ENCODE measurements at places on chromosomes 4 and X.
A peak's percentile ranks its signal among the peaks of the same experiment; 100 is the strongest.

DNA sequence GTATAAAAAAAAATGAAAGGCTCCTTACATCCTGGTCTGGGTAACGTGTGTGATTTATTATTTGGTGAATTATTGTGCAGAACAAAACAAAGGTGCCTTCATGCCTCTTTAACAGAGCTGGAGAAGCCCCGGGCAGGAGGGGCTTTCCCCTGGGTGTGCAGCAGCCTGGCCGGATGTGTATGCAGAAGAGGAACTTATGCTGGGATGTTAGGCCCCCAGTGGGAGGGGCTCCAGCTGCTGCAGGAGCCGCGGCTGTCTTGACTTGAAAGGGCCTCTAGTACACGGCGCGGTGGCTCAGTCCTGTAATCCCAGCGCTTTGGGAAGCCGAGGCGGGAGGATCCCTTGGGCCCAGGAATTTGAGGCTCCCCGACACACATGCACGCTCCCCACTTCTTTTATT is 16.0 kb downstream of the CCNQ start:
- peak; percentile 15 for DNase-seq

- DNase-seq: no peak
Measured at GRCh38 chr4:37477126-37477525, 209.1 kb downstream of the RELL1 start.

- DNase-seq: no peak
Measured at GRCh38 chr4:83552924-83553323, 17.0 kb downstream of the GPAT3 start.

DNA sequence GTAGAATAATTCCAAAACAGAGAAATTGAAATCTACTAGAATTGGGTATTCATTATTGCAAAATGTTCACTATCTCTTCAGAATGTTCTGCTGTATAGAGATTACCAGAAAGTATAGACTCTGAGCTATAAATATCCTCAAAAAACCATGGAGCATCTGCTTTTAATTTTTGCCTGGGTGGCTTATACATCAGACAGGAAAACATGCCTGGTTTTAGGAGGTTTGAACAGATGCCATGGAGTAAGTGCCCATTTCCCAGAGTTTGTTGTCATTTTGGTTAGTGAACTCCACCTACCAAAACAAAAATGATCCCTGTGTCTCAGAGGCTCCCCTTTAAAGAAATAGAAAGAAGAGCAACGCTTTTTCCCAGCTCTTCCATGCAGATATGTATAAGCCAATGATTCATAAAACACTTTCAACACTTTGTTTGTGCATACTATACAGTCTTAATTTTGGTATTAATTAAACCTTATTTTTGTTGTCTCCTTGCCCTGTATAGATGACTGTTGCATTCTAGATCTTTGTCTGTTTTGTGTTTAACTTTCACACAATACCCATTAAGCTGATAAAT is 68.7 kb downstream of the MEPE start:
- no peak for DNase-seq

DNA sequence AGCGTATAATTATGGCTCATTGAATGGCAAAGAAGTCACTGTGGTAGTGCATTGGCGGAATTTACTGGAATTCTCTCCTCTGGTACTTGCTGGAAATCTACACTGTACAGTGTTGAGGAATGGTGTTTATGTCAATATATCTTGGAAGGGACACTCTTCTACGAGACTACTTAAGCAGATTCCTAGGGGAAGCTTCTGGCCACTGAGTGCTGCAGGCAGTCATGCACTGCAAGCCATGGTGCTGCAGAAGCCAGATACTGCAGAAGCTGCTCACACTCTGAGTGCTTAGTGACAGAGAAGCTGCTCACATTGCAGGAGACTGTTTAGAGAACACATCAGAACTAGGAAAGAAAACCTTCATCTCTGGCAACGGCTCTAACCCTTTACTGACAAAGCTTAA is 725.0 kb downstream of the CCSER1 start:
- DNase-seq: no peak

DNA sequence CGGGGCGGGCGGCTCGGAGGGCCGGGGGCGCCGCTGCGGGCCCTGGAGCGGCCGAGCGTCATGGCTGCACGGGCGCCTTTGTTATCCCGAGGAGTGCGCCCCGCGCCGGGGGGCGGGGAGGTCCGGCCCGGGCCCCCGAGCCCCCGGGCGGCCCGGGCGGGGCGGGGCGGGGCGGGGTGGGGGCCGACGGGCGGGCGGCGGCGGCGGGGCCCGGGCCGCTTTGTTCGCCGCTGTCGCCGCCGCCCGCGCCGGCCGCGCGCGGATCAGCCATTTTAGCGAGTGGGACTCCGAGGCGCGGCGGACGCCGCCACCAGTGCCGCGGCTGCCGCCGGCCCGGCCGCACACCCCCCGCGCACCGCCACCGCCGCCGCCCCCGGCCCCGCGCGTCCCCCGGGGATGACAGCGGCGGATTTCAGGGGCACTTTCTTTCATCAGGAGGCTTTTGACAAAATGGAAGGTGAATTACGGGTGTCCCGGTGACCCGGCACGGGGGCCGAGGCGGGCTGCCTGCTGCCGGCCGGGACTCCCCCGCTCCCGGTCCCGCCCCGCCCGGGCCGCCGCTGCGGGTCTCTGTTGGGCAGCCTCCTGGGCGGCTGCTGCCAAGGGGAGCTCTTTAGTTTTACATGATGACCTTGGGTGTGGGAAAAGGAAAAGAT is 1.2 kb downstream of the HMGB3 start:
- DNase-seq: peak; percentile 10

DNA sequence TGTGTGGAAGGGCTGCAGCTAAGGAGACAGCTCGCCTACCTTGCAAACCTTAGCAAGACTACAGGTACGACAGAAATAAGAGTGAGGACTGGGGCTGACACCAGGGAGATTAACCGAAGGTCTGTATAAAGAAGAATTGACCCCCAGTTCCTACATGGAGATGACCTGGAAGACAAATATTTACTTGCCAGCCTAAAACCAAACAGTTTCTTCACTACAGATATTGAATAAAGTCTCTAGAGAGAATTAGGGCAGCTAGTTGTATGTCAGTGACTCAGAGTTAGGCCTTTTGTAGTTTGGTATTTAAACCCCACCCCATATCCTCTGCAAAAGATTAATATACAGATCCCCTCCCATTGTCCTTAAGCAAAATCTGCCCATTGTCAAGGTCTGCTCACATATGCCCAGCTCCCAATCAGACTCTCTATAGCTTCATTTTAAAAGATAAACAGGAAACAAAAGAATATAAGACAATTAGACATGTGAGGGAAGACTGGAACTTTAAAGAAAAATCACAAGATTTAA is 28.1 kb upstream of the FRMPD3 start:
- no peak for DNase-seq

- no peak for DNase-seq
Measured at GRCh38 chrX:40938423-40938822, 146.8 kb upstream of the USP9X start.

GRCh38 chrX:71102292-71102691 is 4.2 kb downstream of the CXorf65 start:
- DNase-seq: no peak

GRCh38 chrX:139202742-139203420 is 327.7 kb upstream of the F9 start:
- no peak for DNase-seq

DNA sequence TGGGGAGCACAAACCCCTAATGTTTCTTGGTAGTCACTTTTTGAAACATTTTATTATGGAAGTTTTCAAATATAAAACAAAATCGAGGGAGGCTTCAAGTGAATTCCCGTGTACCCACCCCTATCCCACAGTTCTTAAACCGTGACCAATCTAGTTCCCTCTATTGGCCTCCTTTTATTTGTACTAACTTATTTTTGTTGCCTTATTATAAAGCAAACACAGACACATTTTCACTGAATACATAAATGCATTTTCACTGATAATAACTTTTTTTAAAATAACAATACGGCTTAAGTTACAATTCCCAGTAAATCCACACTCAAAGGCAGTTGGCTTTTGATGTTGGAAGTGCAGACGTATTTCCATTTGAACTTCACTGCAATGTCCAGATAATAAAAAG is 9.3 kb downstream of the HMX1 start:
- DNase-seq: no peak

GRCh38 chrX:131802836-131803626 is 220.1 kb upstream of the STK26 start:
- peak; percentile 87 for DNase-seq
